ENCODE measurements at places on chromosomes 7 and 10.

DNA sequence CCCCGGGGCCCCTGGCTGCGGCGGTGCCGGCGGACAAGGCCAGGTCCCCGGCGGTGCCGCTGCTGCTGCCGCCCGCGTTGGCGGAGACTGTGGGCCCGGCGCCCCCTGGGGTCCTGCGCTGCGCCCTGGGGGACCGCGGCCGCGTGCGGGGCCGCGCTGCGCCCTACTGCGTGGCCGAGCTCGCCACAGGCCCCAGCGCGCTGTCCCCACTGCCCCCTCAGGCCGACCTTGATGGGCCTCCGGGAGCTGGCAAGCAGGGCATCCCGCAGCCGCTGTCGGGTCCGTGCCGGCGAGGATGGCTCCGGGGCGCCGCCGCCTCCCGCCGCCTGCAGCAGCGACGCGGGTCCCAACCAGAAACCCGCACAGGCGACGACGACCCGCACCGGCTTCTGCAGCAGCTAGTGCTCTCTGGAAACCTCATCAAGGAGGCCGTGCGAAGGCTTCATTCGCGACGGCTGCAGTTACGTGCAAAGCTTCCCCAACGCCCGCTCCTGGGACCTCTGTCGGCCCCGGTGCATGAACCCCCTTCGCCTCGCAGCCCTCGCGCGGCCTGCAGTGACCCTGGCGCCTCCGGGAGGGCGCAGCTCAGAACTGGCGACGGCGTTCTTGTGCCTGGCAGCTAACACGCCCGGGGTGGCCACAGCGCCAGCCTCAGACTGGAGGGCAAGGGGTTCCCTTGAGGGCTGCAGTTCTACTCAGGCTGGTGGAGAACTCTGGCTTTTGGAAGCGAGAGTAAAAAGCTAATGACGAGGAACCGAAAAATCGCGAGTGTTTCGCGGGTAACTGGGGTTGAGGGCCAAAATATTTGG is 804 bp downstream of the FRAT1 start:
- DNase-seq: peak; percentile 68

DNA sequence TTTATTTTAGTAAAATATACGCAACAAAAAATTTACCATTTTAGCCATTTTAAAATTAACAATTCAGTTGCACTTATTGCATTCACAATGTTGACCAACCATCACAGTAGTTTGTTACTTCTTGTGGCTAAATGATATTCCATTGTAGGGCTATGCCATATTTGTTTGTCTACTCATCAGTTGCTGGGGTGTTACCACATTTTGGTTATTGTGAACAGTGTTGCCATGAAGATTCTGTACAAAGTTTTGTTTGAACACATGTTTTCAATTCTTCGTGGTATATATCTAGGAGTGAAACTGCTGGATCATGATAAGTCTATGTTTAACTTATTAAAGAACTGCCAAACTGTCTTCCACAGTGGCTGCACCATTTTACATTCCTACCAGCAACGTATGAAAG is 46.3 kb upstream of the ZNF365 start:
- peak; percentile 46 for DNase-seq

- no peak for DNase-seq
These were observed 92.5 kb downstream of the KLF6 start for GRCh38 chr10:3692387-3692999.

DNA sequence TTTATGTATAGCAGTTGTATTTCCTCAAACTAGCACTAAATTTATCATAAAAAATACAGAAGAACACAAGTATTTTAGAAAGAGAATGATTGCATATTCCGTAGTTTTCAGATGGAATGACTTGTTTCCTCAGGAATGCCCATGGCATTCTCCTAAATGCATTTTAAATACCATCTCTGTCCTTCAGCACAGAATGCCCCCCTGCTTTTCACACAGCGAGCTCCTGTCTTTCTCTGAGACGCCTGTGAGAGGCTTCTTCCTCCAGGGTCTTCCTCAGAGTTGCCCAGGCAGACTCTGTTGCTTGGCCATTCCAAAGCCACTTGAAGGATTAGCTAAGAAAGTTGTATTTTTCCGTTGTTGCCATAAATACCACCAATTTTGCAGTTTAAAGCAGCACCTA is 10.1 kb downstream of the LANCL2 start:
- DNase-seq: no peak

DNA sequence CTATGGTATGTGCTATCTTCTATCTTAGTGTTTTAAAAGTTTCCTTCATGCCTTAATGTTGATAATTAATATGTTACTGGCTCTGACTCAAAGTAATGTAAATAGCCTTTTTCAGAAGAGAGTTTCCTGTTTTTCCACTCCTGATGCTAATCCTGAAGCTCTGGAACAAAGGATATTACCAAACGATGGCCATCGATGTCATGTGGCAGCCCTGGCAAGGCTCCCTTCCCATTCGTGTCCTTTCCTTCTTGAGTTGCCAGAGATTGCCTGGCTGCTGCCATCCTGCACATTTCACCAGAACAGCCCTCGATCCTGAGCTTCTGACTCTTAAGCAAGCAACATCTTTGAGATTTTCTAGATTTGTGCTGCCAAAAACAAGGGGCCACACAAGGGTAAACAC is 46.0 kb downstream of the RNF133 start:
- no peak for DNase-seq

GRCh38 chr10:132328738-132329137 is 3.3 kb upstream of the LRRC27 start:
- peak; percentile 23 for DNase-seq

DNA sequence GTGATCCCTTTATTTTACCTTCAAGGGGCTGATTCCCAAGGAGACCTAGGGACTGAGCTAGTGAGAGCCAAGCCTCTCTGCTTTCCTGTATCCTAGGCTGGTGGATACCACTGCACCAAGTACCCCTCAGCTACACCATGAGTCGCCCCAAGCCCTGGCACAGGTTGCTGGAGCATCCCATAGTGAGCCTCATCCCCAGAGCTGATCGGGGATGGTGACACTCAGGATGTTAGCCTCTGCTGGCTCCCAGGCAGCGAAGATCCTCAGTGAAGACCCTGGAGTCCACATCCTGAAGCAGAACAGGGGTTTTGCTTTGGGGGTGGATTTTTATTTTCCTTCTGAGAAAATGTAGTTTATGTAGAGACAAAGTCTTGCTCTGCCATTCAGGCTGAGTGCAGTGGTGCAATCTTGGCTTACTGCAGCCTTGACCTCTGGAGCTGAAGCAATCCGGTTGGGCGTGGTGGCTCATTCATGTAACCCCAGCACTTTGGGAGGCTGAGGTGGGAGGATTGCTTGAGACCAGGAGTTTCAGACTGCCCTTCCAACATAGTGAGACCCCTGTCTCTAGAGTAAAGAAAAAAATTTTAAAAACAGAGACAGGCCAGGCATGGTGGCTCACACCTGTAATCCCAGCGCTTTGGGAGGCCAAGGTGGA is 12.5 kb upstream of the ZNF212 start:
- peak; percentile 41 for DNase-seq

DNA sequence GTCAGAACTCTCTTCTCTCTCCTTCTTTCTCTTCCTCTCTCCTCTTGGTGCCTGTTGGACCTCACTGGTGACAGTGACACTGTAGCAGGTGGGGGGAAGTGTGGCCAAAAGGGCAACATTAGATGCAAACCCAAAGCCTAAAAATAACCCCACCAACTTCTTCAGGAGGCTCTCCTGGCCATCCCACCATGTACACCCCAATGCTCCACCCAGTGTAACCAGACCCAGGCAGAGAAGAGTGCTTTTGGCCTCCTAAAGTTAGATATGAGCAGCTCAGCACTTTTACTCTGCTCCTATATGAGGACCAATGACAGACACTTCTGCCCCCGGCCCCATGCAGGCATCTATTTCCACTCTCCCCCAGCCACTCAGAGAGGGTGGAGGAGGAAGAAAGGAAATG is 5.5 kb downstream of the MYOZ1 start:
- DNase-seq: no peak

DNA sequence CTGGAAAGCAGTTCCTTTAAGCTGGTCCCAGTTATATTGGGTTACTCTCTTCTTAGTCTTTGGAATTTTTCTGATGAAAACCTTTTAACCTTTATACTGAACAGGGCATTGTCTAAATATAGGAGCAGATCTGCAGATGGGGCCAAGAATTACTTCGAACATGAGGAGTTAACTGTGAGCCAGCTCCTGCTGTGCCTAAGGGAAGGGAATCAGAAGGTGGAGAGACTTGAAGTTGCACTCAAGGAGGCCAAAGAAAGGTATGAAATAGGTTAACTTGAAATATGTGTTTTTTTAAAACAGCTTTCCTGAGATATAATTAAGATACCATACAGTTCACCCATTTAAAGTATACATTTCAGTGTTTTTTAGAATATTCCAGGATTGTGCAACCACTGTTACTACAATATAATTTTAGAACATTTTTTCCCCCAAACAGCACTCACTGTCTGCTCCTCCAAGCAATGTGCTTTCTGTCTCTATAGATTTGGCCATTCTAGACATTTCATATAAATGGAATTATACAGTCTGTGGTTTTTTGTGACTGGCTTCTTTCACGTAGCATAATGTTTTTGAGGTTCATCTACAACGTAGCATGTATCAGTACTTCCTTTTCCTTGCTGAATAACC is 18.9 kb downstream of the OPTN start:
- DNase-seq: no peak

DNA sequence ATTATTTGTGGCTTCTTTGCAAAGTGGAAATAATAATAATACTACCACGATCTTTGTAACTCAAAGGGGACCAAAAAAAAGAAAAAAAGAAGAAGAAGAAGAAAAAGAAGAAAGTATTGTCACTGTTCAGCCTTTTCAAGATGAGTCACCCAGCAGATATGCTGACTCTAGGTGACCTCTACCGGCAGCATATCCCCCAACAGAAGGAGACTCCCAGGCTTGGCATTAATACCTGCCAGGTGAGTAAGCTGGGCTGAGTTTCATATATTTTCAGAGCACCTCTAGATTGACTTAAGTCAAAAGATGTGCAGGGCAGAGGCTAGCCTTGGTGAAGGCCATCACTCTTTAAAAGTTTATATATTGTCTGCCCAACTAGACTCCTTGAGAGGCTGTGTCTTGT is 30.4 kb upstream of the GPR26 start:
- DNase-seq: peak; percentile 16

DNA sequence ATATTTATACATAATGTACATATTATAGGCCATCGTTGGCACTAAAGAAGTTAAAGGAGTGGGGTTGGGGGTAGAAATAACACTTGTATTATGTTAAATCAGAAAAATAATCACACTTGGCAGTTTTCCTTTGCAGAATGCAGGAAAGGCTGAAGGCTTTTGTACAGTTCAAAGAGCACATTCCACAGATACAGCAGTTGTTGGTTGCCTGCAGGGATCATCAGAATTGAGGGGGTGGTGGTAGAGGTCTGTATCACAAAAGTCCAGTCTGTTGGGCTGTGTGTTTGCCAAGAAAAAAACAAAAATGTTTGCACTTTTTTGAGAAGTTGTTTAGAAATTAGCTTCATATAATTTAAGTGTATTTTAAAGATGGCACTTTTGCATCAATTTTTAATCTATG is 231.8 kb upstream of the FOXP2 start:
- DNase-seq: no peak

- DNase-seq: no peak
These were observed 119.3 kb downstream of the SRPK2 start for GRCh38 chr7:105269397-105269796.

- DNase-seq: no peak
These were observed 118.2 kb downstream of the CUX1 start for GRCh38 chr7:101935521-101936141.

Measured in GM23248 (cell line).